ENCODE measurements at places on chromosomes 3 and 15.
A peak's percentile ranks its signal among the peaks of the same experiment; 100 is the strongest.

- DNase-seq, result peak; percentile 75
Measured at GRCh38 chr15:99409097-99409473, 156.7 kb upstream of the MEF2A start.

DNA sequence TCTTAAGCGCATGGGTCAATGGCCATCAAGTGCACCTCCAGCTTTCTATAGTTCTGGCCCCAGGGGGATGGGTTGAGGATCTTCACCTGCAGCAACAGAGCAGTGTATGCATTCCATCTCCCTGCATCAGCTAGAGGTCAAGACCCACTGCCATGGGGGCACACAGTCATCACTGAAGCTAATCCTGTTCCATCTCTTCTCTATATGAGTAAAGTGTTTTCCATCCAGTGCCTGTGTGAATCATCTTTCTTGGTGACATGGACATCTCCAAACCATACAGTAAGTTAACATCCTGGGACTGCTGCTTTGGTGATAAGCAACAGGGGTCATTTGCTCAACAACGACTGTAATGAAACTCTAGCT is 4.4 kb upstream of the ENTPD3 start:
- DNase-seq, result no peak

DNA sequence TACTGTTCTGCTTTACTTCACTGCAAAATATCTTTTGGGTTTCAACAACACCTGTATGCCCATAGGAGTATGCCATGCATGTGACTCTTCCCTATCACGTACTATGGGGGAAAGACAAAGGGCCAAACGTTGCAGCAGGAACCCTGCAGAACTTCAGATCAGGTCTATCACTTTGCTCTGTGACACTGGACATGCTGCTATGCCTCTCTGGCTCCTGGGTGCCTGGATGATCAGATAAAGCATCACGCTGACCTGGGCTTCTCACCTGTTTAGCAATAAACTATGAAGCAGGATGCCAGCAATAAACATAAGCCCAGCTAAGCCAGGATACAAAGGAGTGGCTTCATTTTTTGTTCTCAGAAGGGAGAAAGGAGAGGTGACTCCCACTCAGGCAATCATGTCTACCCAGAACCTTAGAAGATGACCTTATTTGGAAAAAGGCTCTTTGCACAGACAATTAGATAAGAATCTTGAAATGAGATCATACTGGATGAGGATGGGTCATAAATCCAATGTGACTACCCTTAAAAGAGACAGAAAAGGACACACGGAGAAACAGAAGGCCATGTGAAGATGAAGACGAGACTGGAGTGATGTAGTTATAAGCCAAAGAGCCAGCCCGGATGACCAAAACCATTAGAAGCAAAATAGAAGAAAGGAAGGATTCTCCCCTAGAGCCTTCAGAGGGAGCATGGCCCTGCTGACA is 19.3 kb downstream of the POMGNT2 start:
- no peak for DNase-seq

- DNase-seq, result peak; percentile 47
Measured at GRCh38 chr15:85168642-85169173, 187.1 kb downstream of the PDE8A start.

DNA sequence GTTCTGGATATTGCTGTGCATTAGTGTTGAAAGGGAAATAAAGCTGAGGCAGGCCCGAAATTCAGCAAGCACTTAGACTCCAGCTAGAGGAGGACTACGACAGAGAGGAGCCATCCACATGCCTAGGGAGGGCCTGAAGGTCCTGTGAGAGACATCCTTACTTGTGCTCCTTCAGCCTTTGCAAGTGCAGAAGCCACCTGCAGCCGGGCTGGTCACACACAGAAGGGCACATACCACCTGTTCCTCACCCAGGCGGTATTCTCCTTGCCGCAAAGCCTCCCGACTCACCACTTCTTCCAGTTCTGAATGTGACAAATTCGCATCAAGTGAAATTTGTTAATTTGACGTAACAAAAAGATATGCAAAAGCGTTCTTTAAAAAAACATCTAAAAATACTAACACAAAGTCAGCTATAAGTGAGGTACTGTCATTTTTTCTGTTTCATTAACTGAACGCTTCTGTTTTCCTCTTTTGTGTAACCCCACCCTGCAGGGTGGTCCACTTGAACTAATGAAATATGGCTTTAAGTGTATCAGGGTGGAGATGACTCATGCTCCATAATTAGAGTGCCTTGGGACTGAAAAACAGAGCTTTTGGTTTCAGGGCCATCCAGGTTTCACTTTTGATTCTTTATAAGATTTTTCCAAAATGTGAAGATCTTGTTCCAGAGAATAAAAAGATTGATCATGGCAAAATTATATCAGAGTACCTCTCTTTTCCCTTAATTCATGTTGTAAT is 467.9 kb upstream of the ATP11B start:
- DNase-seq, result no peak

- DNase-seq, result no peak
Measured at GRCh38 chr15:50143255-50143860, 24.3 kb upstream of the ATP8B4 start.

- DNase-seq, result no peak
Measured at GRCh38 chr3:78906245-78906644, 861.6 kb downstream of the ROBO1 start.

DNA sequence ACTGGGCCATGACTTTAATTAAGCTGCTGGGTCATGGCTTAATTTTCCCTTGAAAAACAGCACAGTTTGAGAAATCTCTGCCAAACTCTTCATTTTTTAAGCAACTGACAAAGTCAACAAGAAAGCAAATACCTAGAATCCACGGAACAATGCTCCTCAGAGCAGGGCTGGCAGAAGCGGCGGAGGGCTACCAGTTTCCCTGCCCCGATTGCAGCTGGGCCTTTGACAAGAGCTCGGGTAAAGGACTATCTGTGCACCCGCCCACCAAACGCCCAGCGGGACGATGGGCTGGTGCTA is 1.2 kb downstream of the GOLIM4 start:
- no peak for DNase-seq

GRCh38 chr15:99692825-99693224 is 40.4 kb downstream of the LYSMD4 start:
- DNase-seq, result no peak

- DNase-seq, result no peak
Measured at GRCh38 chr15:65418596-65418995, 4.2 kb downstream of the IGDCC4 start.

DNA sequence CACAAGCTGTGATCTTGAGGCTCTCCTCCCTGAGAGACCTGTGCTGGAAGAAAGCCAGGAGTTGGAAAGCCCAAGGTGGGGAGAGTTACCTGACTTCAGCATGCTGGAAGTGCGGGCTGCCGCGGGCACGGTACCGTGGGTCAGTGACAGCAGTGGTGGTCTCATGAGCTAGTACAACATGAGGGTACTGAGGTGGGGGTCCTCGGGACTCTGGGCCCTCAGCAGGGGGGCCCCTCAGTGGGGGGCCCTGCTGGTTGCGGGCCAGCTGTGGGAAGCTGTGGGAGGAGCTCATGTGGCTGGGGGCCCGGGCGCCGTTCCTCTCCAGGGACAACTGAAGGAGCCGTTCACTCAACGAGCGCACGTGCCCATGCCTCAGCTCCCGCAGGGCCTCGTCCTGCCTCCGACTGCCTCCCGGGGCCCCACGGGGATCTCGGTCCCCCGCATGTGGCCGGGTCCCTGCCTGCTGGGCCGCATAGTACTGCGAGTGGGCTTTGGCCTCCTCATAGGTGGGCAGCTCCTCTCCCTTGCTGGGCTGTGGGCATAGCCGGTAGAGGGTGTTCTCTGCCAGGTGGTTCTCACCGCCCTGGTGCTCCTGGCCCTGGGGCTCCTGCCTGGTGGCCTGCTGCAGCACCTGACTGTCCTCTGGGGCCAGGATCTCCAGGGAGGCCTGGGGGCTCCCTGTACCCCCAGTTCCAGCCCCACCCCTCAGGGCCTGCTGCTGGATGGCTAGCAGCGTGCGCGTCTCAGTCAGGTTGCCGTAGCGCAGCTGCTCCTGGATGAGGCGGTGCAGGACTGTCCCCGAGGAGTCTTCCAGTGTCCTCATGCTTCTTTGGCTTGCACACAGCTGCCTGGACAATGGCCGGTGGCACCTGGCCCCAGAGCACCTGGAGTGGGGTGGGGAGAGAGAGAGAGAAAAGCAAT is 3.4 kb downstream of the AMOTL2 start:
- DNase-seq, result no peak

DNA sequence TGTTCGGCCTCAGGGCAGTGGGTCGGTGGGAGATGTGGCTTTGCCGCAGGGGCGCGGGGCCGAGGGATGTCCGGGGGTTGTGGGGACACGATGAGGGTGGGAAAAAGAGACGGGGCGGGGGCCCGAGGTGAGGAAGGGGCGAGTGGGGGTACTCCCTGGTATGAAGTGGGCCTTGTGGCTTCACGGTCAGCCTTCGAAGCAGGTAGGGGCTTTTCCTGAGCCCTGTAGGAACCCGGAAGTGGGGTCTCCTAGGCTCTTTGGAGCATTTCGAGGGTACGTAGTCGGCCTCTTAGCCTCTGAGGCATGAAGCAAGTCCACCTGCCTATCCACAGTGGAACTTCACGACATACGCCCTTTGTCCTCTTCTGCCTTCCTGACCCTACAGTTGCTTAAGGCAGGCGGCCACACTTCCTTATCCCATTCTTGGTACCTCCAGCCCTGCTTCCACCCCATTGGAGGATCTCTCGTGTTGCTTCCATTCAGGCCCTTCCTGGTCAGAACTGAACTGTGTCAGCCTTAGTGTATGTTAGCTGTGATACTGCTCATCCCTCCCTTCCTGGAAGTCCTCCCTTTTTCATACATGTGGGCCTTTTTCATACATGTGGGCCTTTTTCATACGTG is 389 bp downstream of the ARPC4 start:
- peak; percentile 31 for DNase-seq
